Naive B cell (primary cell): ENCODE measurements at places on chromosomes 7 and 10. TPM values are rescaled to one million over a fixed set of nuclear protein-coding genes. Genes with fewer than 3 reads are reported as not detected.

- peak; percentile 45 for DNase-seq
Observed at GRCh38 chr10:71372882-71373495, 23.7 kb upstream of the CDH23 start.

DNA sequence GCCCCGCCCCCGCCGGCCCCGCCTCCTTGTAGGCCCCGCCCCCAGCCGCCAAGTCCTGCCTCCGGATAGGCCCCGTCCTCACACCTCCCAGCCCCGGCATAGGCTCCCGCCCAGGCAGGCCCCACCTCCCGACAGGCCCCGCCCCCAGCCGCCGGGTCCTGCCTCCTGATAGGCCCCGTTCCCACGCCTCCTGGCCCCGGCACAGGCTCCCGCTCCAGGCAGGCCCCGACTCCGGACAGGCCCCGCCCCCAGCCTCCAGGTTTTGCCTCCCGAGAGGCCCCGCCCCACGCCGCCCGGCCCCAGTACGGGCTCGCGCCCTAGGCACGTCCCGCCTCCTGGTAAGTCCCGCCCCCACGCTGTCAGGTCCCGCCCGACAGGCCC lies 232 bp upstream of the MICALL2 start:
- DNase-seq, result peak; percentile 94

DNA sequence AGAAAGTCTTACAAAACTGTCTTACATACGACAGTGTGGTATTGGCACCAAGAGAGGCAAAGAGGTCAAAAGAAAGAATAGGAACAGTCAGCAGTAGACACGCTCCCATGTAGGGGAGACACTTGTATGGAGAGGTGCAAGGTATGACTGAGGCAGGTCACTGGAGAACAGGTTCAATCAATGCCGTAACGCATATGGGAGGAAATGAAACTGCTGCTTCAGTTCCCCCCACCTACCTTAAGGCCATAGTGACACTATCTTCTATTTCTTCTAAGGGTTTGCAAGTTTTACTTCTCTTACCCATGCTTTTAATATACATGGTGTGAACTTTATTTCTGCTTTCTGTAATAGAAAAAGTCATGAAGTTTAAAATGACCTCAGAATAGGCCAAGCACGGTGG lies 5.5 kb upstream of the PITRM1 start:
- peak; percentile 29 for DNase-seq

DNA sequence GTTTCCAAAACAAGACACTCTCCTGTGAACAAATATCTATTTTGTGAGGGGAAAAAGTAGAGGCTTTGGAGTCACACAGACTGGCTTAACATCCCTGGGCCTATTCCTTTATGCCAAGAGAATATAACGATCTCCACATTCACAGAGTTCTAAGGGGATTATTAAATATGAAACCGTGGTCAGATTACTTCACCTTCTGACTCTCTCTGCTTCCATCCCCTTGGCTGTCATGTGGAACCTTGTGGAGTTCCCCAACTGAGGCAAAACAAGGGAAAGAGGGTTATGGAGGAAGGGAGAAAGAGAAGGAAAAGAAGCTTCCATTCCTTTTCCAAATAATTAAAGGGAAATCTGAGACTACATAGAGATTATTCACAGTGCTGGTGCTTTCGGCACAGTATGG lies 55.5 kb upstream of the ATP6V0A4 start:
- no peak for DNase-seq

Gene BLNK
- 188 TPM for polyA plus RNA-seq

Gene ZNF518A
- polyA plus RNA-seq, result 21.4 TPM

Gene DUS4L
- 7.0 TPM for polyA plus RNA-seq

DNA sequence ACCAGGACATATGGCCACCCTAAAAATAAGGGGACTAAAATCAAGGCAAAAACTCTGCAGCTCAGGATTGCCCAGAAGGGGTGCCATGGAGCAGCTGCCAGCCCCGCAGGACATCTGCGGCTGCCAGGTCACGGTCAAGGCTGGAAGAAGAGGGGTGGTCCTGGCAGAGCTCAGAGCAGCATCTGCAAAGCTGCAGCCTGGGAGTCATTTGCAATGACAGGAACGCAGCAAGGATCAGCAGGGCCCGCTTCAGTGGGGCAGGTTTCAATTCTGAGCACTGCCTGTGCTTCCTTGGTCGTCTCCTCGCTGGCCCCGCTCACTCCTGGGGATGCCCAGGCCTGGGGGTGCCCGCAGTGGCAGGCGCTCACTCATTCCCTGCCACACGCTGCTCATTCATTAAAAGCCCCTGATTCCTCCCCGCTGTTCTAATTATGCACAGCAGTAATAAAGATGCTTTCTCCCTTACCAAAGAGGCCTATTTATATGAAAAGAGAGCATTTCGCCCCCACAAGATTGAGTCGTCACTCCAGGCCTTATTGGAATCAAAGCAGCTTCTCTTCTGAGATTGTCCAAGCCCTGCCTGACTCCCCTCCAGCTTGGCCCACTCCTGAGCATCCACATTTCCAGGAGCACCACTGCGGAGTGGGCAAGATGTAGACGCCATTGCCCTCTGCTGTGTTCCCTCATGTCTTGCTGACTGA lies 4.6 kb downstream of the HSPA12A start:
- DNase-seq, result no peak

- no peak for DNase-seq
Observed at GRCh38 chr10:79321951-79322350, 25.3 kb upstream of the PPIF start.

DNA sequence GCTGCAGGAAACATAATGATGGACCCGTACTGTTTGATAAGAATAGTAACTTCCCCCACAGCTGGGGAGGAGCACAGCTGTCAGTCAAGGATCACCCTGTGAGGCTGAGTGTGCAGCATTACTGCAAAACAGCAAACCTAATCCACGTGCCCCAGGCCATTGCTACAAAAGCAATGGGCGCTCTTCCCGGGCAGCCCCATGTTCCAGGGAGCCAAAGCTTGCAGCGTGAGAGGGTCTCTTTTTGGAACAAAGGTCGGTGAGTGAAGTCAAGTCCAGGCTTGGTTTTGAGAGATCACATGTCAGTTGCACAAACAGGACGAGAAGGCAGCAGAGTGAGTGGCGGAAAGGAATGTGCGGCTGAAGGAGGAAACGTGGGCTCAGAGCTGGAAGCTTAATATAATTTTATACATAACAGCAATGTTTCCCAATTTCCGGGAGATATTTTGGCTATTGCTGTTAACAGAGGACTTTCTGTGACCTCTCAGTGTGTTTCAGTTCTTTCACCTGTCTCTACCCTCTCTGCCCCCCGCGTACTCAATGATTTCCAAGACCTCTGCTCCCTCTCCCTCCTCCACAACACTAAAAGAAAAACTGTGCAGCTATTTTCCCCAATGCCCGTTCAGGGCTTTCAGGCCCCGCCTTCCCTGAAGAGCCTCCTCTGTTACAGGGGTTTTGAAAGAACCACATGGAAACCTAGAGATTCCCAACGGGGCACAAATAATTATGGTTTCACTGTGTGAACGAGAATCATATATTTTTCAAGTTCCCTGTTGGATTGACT lies 128.9 kb downstream of the MTPAP start:
- no peak for DNase-seq
